Activated T-cell treated with anti-CD3 and anti-CD28 coated beads for 48 hours (primary cell): ENCODE measurements at places on chromosomes 7 and 10.

DNA sequence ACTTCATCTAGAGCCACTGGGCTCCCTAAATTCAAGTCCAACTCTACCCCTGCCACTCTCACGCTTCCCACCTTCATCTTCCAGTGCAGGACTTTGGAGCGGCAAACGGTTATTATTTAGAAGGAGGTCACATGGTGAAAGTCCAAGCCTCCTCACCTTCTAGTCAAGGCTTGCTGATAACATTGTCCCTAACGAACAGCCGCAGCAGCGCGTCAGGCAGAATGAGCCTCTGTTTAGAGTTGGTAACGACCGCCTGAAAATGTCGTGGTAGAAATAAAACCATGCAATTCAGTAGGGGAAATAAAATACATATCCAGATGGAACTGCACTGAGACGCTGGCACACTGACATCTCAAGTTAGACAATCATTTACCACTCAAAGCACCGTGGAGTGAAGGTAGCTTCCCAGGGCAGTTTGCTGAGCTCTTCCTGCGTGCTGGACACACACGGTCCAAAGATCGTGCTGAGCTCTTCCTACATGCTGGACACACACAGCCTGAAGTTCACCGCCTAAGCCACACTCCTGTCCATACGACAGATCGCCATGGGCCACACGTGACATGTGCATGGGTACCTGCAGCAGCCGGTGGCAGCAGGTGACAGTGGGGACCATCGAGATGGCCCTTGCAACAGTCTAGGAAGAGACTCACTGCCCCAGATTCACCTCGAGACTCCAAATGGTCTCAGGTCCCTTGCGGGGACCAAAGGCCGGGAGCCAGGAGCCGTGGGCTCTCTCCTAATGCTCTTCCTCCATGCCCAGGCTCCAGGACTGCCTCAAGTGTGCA is 323.5 kb downstream of the PTPRN2 start:
- DNase-seq: no peak

GRCh38 chr7:39746103-39746819 is 122.9 kb downstream of the RALA start:
- DNase-seq: peak; percentile 20

GRCh38 chr7:120055300-120055699 is 217.7 kb upstream of the KCND2 start:
- DNase-seq: no peak

DNA sequence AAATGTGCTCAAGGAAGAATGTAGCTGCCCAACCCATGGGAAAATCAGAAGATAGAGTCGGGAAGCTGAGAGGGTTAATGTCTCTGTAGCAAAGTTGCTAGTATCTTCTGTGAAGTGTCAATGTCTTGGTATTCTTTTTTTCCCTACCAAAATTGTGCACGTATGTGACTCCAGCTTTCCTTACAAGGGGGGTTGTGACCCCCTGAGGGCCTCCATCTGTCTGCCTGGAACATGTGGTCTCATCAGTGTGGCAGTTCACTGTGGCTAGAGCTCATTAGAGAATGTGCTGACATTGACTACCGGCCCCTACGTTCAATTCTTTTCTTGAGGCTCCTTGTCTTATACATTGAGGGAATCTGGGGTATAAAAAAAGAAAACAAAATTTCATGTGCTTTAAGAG is 725.2 kb upstream of the CELF2 start:
- DNase-seq: no peak

DNA sequence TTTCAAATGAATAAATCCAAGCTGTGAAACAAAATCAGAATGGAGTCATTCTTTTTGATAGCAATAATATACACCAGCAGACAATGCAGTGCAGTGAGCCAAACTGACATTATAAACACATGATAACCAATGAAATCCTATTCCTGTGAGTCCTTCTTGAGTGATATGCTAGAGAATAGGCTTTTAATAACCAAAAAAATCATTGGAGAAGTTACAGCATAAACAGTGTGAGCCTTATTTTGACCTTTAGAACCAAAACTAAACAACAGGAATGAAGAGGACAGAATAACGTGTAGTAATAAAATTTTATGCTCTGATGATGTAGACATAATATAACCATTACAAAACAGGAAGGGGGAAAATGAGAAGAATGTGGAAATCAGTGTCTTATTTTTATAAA is 8.7 kb downstream of the HUS1 start:
- DNase-seq: no peak

DNA sequence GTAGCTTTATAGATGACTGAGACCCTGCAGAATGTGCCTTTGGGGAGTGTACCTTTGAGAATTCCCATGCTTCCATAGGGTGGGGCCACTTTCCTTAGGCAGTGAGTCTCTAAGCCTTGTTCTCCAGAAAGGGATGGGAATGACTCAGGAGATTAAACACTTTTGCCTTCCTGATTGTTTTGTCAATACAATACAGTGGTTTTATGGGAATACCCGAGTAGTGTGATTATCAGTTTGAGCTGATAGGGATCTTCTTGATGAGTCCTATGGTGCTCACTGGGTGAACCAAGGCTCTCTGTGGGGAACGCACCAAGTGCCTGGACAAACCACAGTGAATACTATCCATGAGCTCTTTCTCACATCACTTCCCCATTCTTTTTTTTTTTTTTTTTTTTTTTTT is 6.3 kb downstream of the MYOF start:
- no peak for DNase-seq

GRCh38 chr10:47333532-47333931 is 11.3 kb downstream of the GDF2 start:
- no peak for DNase-seq

DNA sequence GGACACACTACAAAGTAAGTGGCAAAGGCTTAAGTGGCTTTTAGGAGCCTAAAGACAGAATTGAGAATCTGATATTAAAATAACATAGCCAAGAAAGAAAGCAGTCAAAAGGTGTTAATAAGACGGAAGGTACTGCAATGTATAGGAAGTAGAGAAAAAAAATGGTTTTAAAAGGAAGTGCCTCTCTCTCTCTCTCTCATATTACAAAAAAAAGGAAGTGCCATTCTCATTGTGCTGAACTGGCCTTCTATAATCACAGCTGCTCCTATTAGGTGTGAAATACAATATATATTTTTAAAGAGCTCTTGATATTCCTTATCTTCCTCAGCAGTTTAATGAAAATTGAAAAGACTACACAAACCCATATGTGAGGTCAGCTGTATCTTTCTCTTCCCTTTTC is 199.4 kb upstream of the NPVF start:
- DNase-seq: no peak

DNA sequence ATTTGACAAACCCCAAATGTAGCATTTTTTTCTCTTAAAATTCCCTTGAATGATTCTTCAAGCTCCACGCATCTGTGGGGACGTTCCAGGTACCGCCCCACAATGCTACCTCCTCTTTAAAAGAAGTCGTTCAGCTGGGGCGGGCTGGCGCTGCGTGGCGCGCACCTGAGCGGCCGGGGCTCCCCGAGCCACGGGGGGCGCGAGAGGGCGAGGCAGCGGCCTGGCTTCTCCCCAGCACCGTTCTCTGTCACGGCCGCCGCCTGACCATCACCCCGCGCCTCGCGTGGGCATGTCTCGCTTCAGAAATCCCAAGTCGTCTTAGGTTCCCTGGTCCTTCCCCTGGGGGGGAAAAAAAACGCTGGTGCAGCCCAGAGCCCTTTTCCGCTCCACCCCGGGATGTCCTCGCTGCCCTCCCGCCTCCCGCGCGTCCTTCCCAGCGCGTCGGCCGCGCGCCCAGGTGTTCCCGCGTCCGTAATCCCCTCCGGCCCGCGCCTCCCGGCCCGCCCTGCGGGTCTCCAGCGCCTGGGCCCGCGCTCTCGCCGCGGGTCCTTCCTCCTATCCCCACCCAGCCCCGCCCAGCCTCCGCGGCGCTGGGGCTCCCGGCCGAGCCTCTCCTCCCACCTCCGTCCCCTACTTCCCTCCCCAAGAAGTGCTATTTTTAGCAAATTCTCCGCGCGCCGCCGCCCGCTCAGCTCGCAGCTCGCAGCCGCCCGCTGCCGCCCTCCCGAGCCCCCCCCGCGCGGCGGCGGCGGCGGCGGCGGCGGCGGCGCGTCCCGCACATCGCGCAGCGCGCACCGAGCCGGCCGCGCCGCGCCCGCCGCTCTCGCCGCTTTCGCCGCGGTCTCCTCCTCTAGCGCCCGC is 58.7 kb upstream of the PRPS1L1 start:
- DNase-seq: no peak

GRCh38 chr7:46930366-46930765 is 651.5 kb downstream of the TNS3 start:
- no peak for DNase-seq

DNA sequence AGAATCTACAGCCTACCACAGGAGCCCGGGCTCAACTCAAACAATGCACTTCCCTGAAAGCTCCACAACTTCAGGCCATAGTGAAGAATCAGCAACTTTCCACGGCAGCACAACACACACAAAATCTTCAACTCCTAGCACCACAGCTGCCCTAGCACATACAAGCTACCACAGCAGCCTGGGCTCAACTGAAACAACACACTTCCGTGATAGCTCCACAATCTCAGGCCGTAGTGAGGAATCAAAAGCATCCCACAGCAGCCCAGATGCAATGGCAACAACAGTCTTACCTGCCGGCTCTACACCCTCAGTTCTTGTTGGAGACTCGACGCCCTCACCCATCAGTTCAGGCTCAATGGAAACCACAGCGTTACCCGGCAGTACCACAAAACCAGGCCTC is 22.3 kb downstream of the MUC12 start:
- DNase-seq: no peak

GRCh38 chr10:77717336-77717735 is 79.7 kb upstream of the KCNMA1 start:
- no peak for DNase-seq

DNA sequence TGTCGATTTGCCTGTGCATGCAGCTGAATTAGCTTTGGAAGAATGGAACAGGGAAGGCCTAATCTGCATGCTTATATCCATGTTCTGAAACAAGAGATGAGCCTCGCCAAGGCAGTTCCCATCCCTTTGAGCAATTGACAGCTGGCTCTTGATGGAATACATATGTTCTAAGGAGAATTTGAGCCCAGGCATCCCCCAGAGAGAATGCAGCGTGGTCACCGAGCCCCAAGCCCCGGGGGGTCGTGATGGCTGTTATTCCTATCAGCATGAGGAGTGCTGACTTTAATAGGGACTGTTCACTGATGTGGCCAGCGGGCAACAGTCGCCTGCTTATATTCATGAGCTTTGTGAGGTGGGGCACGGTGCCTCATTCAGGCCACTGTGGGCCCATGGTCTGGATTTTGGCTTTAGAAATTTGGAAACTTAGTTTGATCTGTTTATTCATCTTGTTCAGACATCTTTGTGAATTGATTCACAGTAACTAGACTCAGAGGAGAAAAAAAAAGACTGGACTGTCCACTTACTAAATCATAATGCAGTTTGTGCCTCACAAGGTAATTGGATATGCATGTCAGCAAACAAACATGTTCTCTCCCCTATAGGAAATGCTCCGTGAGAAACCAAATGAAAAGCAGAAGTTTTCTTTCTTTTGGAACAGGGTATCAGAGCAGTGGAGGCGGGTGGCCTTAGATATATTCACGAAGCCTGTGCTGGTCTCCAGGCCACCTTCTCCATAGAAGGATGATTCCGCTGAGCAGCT is 204.9 kb downstream of the CCDC3 start:
- no peak for DNase-seq

DNA sequence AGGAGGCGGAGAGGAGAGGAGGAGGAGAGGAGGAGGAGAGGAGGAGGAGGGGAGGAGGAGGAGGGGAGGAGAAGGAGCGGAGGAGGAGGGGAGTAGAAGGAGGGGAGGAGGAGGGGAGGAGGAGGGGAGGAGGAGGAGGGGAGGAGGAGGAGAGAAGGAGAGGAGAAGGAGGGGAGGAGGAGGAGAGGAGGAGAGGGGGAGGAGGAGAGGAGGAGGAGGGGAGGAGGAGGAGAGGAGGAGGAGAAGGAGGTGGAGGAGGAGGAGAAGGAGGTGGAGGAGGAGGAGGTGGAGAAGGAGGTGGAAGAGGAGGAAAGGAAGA is 15.5 kb upstream of the CRCP start:
- no peak for DNase-seq

- no peak for DNase-seq
Observed at GRCh38 chr7:119969054-119969453, 303.9 kb upstream of the KCND2 start.

DNA sequence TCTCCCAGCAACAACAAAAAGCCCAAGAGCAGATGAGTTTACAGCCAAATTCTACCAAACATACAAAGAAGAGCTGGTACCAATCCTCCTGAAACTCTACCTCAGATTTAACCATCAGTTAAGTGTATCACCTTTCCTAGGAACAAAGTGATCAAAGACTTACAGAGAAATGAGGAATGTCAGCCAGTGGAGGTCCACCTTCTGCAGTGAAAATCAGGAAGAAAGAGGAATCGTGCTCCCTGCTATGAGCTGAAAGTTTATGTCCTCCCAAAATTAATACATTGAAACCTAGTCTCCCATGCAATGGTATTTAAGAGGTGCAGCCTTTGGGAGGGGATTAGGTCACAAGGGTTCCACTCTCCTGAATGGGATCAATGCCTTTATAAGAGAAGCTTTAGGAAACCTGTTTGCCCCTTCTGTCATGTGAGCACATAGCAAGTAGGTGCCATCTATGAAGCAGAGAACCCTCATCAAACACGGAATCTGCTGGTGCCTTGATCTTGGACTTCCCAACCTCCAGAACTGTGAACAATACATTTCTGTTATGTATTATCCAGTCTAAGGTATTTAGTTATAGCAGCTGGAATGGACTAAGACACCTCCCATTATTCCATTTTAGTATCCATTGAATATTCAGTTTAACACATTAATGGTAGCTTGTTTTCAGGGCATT is 139.0 kb upstream of the FZD8 start:
- DNase-seq: no peak

GRCh38 chr7:39413636-39414223 is 152.5 kb upstream of the YAE1 start:
- no peak for DNase-seq

DNA sequence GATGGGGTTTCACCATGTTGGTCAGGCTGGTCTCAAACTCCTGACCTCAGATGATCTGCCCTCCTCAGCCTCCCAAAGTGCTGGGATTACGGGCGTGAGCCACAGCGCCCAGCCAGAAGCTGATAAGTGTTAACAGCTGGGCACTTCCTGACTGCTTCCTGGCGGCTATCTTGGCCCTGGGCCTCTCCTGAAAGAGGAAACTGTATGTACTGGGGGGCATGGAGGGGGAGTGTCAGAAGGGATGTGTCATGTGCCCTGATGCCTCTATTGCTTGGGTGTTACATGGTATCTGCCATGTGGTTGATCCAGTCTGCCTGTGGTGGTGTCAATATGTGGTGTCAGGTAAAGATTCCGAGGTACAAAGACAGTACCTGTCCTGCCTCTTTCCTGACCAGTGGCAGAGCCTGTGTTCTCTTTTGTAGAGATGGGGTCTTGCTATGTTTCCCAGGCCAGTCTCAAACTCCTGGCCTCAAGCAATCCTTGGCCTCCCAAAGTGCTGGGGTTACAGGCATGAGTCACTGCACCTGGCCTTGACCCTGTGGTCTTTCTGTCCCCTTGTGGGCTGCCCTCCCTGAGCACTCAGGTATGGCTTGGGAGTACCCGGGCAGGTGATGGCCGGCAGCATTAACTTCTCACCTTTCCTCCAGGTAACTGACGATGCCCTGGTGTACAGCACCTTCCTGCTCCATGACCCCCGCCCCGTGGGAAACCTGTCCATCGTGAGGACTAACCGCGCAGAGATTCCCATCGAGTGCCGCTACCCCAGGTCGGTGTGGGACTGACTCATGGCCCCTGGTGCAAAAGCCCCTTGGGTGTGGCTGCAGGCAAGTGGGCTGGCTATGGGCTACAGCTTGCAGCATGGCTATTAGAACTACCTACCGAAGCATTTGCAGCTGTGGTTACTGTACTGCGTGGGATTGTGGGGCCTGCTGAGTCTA is 4.4 kb downstream of the ZP3 start:
- no peak for DNase-seq
